C1 segment of cervical spinal cord (tissue), 14 donors: ENCODE measurements at places on chromosomes 11 and 22.

GRCh38 chr22:19548964-19549363, 24.8 kb upstream of the CLDN5 start:
- no peak for DNase-seq

- DNase-seq, result no peak
Observed at GRCh38 chr11:92384358-92384757, 159.7 kb downstream of the FAT3 start.

- no peak for DNase-seq
Observed at GRCh38 chr22:47113853-47114415, 351.5 kb downstream of the TBC1D22A start.

- DNase-seq, result no peak
Observed at GRCh38 chr11:59193587-59194130, 19.1 kb downstream of the MPEG1 start.

DNA sequence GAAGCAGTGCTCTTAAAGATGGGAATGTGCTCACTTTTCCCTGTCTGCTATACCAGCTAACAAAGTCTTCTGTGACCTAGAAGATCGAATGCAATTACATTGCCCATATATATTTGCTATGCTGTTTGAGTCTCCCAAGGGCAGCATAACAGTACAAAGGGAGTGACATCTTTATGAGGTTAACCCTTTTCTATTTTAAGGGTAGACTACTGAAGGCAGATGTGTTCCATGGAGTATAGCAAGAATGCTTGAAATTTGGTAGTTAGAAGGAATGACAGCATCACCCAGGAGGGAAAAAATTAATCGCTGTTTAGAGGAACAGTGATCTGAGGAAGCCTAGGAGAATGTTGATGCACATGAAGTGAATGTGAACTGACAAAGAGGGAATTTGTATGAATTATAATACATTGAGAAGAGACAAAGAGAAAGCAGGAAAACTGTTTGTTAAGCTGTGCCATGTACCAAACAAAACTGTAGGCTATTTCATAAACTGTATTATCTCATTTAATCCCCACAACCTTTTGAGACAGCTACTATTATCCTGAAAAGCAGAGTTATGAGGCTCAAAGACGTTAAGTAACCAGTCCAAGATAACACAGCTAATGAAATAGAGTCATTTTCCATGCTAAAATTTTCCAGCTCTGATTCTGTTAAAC, 13.0 kb downstream of the MAML2 start:
- no peak for DNase-seq

GRCh38 chr11:10490398-10491241, 35.6 kb downstream of the AMPD3 start:
- peak; percentile 17 for DNase-seq

GRCh38 chr11:86247608-86248007, 3.1 kb downstream of the EED start:
- DNase-seq, result no peak

DNA sequence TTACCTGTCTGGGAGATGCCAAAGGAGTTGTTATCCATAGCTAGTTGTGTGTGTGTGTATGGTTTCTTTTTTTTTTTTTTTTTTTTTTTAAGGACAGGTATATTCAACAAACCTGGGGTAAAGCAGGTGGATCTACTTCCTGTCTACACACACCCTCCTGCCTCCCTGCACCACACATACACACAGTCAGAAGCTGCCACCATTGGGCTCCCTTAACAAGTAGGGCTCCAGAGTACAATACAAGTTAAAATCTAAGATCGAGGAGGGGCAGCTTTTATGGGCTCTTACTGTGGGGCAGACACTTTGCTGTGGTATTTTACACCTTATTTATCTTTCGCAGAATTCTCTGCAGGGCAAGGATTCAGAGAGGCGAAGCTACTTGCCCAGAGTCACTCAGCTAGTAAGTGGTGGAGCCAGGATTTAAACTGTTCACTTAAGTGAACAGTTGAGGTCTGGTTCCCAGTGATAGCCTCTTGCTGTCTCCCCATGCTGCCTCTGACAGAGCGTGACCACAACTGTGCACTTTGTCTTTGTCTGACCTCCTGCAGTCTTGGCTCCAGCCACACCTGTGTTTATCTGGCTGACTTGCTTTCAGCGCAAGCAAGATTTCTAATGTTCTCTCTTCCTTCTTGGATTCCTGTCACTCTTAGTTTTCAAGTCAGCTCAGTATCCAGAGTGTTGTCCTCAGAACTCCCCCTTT, 135.0 kb downstream of the CSNK2A3 start:
- DNase-seq, result no peak

- no peak for DNase-seq
Observed at GRCh38 chr22:20194681-20195593, 44.1 kb upstream of the CCDC188 start.

- no peak for DNase-seq
Observed at GRCh38 chr22:35614404-35614803, 2.7 kb downstream of the MB start.

- DNase-seq, result no peak
Observed at GRCh38 chr11:69328231-69328630, 34.3 kb downstream of the MYEOV start.

- no peak for DNase-seq
Observed at GRCh38 chr11:48129697-48130395, 86.8 kb upstream of the OR4B1 start.

GRCh38 chr11:1084561-1085439, 10.1 kb downstream of the MUC2 start:
- no peak for DNase-seq

- no peak for DNase-seq
Observed at GRCh38 chr11:118838905-118839553, 44.7 kb upstream of the CXCR5 start.

DNA sequence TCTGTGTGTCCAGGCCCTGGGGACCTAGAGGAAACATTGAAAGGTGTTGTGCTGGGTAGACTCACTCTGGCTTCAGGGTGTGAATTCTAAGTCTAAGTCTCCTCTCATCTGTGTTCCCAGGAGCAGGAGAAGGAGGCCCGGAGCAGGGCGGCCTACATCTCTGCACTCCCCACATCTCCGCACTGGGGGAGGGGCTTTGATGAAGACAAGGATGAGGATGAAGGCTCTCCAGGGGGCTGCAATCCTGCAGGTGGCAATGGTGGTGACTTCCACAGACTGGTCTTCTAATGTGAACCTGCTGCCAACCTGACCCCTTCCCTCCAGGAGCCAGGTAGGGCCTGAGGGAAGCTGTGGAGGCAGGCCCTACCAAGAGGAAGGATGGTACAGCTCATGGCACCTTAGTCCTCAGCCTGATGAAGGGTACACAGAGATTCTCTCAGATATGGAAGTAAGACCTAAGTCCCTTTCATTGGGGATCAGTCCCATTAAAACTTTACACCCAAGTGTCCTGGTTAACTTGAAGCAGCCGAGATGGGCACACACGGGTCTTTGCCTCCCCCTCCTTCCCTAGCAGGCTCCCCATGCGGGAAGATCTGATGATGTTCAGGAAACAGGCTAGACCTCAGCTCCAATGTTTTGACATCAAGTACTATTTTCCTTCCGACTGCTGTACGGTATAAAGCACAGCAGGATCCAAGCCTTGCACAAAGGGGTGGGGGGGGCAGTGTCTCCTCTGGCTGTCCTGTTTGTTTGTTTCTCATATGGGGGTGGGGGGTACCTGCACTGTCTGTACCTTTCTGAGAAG, 25.0 kb downstream of the USP35 start:
- no peak for DNase-seq

DNA sequence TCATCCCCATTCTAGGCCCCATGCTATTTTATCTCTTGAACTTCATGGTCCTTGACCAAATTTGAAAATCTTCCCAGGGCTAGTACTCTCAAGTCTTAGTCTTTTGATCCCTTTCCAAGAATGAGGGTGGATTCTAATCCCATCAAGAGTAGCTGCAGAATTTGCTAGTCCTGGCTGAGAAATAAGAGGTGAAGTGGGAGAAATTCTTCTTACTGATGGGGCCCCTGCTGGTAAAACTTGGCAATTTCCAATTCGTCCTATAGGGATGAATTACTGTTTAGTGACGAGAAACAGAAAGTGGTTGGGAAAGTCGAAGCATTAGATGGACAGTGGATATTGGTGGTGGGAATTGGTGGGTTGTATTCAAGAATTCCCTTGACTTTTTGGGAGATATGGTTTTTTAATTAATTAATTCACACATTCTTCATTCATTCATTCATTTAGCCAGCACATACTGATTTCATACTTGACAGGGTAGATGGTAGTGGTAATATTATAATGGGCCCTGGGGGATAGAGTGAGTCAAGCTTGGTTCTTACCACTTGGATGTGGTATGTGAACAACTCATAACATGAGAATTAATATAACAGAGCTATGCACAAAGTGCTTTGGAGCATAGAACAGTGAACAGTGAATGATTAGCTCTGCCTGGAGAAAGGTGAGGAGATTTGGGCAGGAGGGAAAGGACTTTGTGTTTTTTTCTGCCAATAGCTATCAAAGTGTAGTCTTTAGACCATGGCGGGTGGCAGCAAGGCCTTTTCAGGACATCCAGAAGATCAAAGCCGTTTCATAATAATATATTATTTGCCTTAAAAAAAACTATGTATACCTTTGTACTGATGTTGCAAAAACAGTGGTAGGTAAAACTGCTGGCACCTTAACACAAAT, 103.8 kb downstream of the STIM1 start:
- DNase-seq, result no peak

DNA sequence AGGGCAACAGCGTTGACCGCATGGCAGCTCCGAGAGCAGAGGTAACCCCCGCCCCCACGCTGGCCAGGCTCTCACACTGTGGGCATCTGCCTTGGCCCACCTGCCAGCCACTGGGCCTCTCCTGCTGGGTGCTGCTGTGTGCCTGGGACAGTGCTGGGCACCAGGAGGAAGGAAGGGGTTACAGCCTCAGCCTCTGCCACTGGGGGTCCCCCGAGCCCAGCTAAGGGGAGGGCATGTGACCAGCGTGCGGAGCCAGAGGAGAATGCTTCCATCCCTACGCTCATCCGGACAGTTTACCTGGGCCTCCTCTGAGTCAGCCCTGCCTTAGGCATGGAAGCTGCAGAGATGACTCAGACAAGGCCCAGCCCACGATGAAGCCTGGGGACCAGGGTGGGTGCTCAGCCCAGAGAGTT, 10.9 kb downstream of the NCF4 start:
- DNase-seq, result no peak

DNA sequence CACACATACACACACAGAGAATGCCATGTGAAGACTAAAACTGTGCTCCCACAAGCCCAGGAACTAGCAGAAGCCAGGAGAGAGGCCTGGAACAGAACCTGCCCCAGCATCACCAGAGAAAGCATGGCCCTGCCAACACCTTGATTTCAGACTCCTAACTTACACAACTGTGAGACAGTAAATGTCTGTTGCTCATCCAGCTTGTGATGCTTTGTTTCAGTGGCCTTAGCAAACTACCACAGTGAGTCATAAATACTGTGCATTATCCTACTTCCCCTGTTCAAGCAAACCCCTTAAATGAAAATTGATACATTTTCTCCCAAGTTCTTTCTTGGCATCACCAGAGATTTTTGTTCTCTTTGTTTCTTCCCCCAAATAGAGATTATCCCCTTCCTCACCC, 1539.4 kb upstream of the TENM4 start:
- DNase-seq, result no peak

- DNase-seq, result no peak
Observed at GRCh38 chr11:46055371-46055770, 65.9 kb downstream of the PHF21A start.

- no peak for DNase-seq
Observed at GRCh38 chr22:24976442-24977218, 24.1 kb downstream of the KIAA1671 start.

GRCh38 chr11:45844822-45845578, 2.3 kb upstream of the CRY2 start:
- DNase-seq, result no peak

DNA sequence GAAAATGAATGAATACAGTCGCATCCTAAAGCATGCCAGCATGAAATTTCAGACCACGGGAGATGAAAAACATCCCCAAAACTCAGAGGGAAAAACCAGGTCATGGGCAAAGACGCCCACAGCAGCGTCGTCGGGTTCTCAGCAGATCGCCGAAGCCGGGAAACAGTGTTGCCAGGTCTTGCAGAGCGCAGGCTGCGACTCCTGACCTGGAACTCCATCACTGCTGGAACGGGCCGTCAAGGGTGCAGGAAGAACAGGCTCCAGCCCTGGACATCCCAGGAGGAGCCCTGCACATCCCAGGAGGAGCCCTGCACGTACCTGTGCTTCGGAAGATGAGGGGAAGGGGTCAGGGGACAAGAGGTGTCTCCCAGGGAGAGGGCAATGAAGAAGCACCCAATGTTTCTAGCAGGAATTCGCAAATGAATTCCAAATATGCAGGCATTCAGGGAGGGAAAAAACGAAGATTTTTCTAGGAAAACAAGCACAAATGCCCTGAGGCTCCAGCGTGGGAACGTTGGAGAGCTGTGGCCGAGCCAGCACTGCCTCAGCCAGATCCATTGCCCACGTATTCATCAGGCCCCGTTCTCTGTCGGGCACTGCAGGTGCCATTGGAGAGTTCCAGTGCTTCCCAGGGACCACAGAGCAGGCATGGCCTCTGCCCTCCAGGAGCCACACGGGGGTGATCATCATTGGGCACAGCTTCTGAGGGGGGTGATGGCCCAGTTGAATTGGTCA, 1110.4 kb downstream of the BRD1 start:
- no peak for DNase-seq

DNA sequence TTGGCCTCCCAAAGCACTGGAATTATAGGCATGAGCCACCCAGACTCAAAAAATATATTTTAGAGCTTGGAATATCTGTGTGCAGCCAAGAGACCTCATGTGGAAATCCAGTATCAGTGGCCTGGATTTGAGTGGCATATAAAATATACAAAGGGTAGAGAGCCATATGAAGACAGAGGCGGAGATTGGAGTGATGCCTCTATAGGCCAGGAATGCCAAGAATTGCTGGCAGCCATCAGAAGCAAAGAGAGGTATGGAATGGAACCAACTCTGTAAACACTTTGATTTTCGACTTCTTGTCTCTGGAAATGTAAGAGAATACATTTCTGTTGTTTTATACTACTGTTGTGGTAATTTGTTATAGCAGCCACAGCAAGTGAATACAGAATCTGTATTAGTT, 123.0 kb downstream of the PLEKHA7 start:
- DNase-seq, result no peak

DNA sequence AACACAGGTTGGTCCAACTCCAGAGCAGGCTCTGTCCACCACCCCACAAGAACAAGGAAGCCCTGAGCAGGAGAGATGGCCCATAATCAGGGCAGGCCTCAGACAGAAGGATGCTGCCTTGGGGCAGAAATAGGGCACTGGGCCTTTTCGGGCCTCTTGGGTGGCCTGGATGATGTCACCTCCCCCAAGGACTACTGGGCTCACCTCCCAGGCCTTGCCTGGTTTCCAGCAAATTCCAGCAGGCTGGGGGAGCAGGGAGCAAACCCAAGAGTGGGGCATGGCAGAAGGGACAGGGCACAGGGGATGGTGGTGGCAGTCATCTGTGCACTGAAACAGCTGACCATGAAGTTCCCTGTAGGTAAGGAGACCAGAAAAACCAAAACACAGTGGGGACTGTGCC, 5.3 kb upstream of the NAA40 start:
- DNase-seq, result peak; percentile 61

- no peak for DNase-seq
Observed at GRCh38 chr11:84800755-84801346, 826.3 kb downstream of the DLG2 start.

GRCh38 chr11:72280037-72280436, 36.1 kb upstream of the PHOX2A start:
- no peak for DNase-seq
